ENCODE measurements at places on chromosomes 1 and 21.

DNA sequence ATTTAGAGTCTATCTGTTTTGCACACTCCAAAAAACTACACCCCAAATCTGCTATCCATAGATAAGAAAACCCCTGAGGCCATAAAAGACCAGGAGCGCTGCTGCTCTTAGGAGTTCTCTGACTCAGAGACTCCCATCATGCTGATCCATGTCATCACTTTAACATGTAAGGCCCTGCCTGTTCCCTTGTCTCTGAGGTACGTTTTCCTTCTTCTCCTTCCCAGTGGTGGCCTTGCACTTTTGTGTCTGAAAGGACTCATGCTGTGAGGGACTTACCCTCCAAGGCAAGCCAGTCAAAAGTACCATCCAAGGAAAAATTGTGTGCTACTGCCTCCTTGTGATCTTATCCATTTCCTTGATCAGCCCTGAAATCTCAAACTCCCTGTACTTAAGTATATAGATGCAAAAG lies 427.4 kb upstream of the NCAM2 start:
- no peak for DNase-seq

GRCh38 chr1:241532162-241532531 lies at the start of gene KMO:
Gene KMO, plus strand, starts transcription at chr1:241532378. Its CDS starts 67 bp downstream, at chr1:241532445.
- DNase-seq, result no peak

GRCh38 chr1:94115254-94115899 lies 5.6 kb downstream of the ABCA4 start:
- no peak for DNase-seq

- DNase-seq, result no peak
Measured at GRCh38 chr1:44212355-44213221, 683 bp upstream of the DMAP1 start.

- no peak for DNase-seq
Measured at GRCh38 chr1:109091839-109092193, 1.3 kb downstream of the TMEM167B start.

DNA sequence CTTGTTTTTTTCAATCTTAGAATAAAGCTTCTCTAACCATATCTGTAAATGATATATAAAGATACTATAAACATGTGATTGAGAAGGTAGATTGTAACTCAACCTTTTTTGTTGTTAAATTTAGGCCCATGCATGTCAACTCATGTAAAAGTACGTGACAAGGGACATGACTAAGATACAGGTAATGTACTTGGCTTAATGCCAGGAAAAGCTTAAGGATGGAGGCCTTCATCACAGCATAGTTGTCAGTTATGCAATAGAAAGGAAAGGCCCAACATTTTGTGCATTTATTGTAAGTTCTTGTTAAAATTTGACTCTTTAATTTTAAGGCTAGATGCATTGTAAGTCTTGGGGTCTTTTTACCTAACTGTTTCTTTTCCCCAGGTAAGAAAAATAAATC lies 305.1 kb downstream of the LTN1 start:
- no peak for DNase-seq

- DNase-seq, result no peak
Measured at GRCh38 chr1:200749090-200749489, 10.4 kb downstream of the CAMSAP2 start.

- DNase-seq, result no peak
Measured at GRCh38 chr1:56578138-56578962, 1.0 kb downstream of the PLPP3 start.

- no peak for DNase-seq
Measured at GRCh38 chr21:17803536-17803935, 15.6 kb downstream of the C21orf91 start.

GRCh38 chr1:11188381-11188780 lies 774 bp upstream of the ANGPTL7 start:
- DNase-seq, result no peak

- DNase-seq, result no peak
Measured at GRCh38 chr1:75470448-75470847, 140.5 kb downstream of the SLC44A5 start.

- DNase-seq, result no peak
Measured at GRCh38 chr1:217425422-217425821, 205.5 kb downstream of the GPATCH2 start.

DNA sequence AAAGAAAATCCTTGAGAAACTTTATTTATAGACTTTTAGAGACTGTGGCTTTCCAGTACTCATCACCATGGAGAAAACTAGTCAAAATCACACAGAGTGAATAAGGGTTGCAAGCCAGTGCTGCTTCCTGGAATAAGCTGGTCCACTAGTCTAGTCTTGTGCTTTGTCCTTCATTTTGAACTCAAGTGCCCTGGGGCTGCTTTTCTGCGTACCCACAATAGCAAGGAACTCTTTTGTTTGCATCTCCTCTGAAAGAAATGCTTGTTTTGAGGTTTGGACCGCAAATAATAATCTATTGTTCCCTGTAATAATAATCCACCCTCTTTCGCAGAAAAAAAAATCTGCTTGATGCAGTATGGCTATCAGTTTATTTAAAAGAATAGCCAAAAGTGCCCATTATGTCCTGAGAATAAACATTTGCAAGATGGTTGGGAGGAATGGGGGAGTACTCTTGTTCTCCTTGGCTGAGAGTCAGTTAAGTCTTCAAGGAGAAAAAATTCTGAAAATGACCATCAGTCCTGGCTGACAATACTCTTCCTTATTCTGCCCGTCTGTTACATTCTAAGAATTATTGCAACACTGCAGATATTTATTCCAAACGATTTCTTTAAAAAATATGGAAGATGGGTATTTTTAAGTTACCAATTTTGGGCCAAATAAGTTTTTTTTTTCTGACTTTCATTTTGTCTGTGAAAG lies 41.9 kb downstream of the MPZL1 start:
- no peak for DNase-seq

- DNase-seq, result peak; percentile 7
Measured at GRCh38 chr1:93817819-93818569, 61.0 kb downstream of the DNTTIP2 start.

GRCh38 chr1:53590531-53591515 lies 131.6 kb downstream of the DMRTB1 start:
- DNase-seq, result no peak

DNA sequence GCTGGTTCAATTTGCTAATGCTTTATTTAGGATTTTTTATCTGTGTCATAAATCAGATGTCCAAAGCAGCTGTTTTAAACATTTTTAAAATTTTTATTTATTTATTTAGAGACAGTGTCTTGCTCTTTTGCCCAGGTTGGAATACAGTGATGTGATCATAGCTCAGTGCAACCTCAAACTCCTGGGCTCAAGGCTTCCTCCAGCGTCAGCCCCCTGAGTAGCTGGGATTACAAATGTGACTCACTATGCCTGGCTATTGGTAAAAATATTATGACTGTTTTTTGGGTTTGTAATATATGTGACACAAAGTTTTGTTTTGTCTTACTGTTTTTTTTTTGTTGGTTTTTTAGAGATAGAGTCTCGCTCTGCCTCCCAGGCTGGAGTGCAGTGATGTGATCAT lies 11.8 kb downstream of the ZBED6 start:
- DNase-seq, result no peak

GRCh38 chr1:196677781-196678509 lies 26.1 kb downstream of the CFH start:
- DNase-seq, result no peak

DNA sequence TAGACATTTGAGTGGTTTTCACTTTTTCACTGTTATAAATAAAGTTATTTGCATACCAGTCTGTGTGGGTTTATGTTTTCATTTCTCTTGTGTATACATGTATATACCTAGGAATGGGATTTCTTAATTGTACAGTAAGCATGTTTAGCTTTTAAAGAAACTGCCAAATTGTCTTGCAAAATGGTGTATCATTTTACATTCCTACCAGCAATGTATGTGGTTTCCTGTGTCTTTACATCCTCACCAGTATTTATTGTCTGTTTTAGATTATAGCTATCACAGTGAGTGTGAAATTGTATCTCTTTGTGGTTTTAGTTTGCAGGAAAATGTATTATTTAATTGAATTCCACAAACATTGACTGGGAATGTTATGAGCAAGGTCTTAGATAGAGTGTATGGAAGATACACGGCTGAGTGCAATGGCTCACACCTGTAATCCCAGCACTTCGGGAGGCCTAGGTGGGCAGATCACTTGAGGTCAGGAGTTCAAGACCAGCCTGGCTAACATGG lies 57.3 kb downstream of the MACF1 start:
- DNase-seq, result no peak

- DNase-seq, result no peak
Measured at GRCh38 chr1:210123924-210124589, 108.5 kb upstream of the SERTAD4 start.

- no peak for DNase-seq
Measured at GRCh38 chr1:238701024-238701423, 685.3 kb upstream of the CHRM3 start.

GRCh38 chr1:173448945-173449344 lies 28.2 kb upstream of the PRDX6 start:
- no peak for DNase-seq

- DNase-seq, result no peak
Measured at GRCh38 chr1:12473596-12474362, 144.2 kb downstream of the DHRS3 start.

DNA sequence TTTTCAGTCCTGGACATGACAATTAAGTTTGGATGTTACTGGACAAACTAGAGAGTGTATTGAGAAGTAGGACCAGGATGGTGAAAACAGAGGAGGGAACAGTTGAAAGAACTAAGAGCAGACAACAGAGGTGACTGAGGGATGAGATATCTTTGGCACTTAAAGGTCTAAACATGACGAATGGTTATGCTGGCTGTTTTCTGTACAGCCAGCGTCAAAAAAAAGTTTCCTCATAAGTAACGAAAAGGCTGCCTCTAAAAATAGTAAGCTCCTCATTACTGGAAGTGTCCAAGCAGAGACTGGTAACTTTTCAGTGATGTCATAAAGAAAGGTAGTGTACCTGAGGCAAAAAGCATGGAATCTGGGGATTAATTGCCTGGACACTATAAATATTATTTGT lies 35.2 kb upstream of the AK4 start:
- DNase-seq, result no peak

- DNase-seq, result no peak
Measured at GRCh38 chr1:156709757-156710489, 4.5 kb upstream of the CRABP2 start.

DNA sequence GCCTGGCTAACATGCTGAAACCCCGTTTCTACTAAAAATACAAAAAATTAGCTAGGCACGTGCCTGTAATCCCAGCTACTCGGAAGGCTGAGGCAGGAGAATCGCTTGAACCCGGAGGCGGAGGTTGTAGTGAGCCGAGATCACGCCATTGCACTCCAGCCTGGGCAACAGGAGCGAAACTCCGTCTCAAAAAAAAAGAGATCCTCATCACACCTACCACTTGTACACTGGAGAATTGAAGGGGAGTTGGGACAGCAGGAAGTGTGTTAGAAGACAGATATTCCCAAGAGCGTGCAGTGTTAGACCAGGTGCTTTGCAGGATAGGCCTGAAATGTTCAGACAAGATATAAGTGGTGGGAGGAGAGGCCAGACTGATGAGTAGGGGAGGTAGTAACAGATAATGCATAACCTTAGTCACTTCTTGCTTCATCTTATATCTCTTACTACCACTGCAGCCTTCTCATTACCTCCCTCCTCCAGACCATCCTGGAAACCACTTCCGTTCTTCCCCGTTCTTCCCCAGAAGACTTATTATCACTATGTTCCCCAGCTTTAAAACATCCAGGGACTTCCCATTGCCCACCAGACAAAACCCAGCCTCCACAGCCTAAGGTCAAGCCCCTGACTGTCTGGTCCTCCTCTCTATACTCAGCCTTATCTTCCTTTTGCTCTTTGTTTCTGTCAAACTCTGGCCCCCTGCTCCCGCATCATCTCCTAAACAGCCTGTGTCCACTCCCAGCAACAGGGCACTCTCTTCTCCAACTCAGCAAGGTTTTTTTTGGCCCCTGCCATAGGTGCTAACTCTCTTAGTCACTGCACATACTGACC lies 21.3 kb downstream of the FAM20B start:
- no peak for DNase-seq

GRCh38 chr1:39178541-39179431 lies 25.7 kb upstream of the MACF1 start:
- DNase-seq, result no peak

GRCh38 chr1:150259758-150260669 lies 2.4 kb downstream of the CA14 start:
- DNase-seq, result no peak

DNA sequence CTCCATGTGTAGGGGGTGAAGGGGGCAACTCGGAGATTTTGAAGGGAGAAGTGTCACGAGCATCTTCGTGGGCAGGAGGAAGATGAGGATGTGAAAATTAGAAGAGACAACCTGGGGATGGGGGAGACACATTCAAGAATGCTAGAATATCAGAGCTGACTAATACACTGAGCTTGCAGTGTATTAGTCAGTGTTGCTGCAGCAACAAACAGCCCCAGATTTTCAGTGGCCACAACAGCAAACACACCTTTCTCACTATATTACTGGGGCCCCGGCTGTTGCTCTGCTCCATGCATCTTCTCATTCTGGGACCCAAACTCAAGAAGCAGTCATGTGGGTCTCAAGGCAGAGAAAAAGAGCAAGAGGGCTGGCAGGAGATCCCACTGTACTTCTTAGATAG lies 74.8 kb upstream of the SIM2 start:
- no peak for DNase-seq

DNA sequence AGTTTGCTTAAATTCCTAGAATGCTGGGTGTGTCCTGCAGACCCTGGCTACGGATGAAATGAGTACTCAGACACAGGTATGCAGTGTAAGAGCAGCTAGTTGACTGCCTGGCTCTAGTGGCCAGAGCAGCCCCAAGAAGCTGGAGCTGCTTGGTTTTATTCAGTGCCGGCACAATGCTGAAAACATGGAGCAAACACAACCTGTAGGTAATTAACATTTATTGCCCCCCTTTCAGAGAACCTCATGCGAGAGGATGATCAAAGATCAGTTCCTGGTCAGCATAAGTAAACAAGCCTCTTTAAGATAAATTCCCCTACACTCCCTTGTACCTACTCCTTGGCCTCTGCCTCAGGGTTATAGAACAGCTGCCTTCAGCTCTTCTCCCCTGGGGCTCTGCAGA lies 43.2 kb downstream of the MRPS6 start:
- no peak for DNase-seq

GRCh38 chr1:19368050-19368449 lies 55.9 kb downstream of the SLC66A1 start:
- no peak for DNase-seq
